ENCODE measurements at places on chromosomes 5 and 9.

- no peak for DNase-seq
Measured at GRCh38 chr5:16888694-16889124, 47.4 kb downstream of the MYO10 start.

- DNase-seq: no peak
Measured at GRCh38 chr5:136992796-136993489, 506.2 kb downstream of the SPOCK1 start.

- DNase-seq: no peak
Measured at GRCh38 chr5:73663161-73663859, 37.3 kb downstream of the ARHGEF28 start.

- DNase-seq: no peak
Measured at GRCh38 chr5:171149772-171150171, 159.3 kb upstream of the TLX3 start.

DNA sequence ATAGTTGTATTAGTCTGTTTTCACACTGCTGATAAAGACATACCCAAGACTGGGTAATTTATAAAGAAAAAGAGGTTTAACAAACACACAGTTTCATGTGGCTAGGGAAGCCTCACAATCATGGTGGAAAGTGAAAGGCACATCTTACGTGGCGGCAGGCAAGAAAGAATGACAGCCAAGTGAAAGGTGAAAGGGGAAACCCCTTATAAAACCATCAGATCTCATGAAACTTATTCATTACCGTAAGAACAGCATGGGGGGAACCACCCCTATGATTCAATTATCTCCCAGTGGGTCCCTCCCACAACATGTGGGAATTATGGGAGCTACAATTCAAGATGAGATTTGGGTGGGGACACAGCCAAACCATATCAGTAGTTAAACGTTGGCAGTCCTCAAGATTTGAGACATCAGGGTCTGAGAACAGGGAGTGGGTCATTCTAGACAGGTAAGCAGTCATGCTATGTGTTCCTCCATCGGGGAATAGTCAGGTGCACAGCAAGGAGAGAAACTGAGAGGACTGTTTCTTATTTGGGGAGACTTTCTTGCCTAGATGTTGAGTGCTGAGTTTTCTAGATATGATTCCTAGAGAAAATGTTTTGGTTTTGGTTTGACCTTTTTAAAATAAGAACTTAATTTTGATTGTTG is 45.8 kb upstream of the ENTREP1 start:
- DNase-seq: no peak

DNA sequence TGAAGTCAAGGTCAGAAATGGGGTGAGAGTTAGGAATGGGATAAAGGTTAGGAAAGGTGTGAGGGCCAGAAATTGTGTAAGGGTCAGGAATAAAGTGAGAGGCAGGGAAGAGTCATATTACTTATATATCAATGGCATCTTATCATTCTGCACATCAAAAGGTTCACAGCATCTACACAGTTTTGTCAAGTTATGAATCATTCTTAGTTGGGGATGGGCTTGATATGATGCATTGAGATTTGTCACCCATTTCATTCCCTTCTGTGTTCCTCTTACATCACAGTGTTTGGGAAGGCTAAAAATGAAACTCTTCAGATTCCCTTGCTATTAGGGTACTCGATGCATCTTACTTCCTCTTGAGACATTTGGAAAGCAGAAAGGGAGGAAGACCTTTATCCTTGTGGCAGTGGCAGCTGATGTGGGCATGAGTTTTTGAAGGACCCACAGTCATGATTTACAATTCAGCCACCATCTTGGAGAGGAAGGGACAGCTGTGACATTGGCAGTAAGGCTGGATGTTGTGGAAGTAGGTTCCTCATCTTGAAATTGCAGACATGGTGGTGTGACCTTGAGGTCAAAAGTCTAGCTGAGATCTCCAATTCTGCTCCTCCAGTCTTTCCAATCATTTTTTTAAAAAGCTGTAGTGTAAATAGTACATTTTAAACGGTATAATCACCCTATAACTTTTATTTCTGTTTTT is 24.2 kb upstream of the NPR3 start:
- no peak for DNase-seq

- DNase-seq: no peak
Measured at GRCh38 chr5:180294411-180294810, 2.5 kb upstream of the MAPK9 start.

DNA sequence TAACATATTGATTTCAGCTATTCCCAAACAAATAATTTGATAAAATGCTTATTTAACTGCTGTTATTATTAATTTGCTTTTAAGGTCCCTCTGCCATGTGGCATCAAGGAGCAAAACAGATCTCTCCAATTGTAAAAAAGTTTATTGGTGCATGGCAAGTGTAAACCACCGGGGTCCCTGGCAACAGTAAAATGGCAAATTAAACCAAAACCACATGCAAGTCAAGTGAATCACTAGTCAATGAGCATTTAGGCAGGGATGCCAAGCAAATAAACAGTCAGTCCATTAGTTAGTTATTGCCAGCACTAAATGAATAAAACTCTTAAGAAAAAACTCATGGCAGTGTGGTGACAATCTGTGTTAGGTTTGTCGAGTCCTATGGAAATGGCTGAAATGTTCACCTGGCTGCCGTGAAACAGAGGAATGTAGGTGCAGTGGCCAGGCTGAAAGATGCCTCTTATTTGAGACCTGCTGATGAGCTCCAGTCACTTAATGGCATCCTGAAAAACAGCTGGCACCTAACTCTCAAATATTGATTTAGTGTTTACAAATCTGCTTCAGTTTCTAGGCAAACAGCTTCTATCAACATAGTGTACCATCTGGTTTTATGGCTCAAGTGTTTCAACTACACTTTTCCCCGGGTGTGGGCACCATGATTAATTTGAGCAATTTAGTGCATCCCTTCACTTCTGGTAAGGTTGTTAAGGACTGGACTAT is 296.5 kb upstream of the ITGA1 start:
- DNase-seq: no peak

- DNase-seq: peak; percentile 96
Measured at GRCh38 chr9:129823935-129824601, at the start of gene TOR1A. Gene TOR1A (minus strand): TSS chr9:129824136. CDS start chr9:129824085, 51 bp downstream.

GRCh38 chr5:59588922-59589321 is 304.6 kb downstream of the PDE4D start:
- no peak for DNase-seq

DNA sequence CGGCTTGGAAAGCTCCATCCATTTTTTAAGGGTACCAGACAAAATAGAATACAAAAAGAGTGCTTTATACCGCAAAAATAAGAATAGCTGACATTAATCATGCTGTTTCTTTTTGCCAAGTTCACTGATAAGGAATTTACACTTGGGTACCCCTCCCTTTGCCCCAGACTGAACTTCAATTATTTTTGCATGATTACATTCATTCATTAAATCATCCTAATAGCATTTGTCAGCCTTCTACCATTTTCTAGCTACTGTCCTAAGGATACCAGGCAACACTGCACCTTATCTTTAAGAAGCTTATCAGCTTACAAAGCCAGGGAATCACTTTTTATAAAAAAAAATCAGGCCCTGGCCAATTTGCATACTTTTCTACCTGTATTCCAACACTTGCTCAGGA is 48.4 kb downstream of the YIPF5 start:
- no peak for DNase-seq

DNA sequence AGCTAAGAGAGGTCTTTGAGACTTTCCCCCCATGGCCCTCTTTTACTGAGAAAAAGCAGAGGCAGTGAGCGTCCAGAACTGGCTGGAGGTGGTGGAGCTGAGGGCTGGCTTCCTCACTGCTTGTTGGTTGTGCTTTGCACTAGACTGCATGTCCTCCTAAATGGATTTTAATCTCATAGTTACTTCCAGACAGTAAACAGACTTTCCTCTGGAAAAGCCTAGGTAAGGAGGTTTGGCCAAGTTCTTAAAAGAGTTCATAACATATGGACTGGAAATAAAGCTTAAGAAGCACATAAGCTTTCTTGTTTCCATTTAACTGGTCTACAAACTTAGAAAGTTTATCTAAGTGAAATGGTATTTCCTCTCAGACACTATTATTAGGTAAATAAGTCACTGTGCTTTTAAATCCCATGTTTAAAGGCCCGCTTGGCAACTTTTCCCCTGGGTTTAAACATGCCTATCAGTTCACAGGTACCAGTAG is 2.0 kb downstream of the ASPN start:
- no peak for DNase-seq

DNA sequence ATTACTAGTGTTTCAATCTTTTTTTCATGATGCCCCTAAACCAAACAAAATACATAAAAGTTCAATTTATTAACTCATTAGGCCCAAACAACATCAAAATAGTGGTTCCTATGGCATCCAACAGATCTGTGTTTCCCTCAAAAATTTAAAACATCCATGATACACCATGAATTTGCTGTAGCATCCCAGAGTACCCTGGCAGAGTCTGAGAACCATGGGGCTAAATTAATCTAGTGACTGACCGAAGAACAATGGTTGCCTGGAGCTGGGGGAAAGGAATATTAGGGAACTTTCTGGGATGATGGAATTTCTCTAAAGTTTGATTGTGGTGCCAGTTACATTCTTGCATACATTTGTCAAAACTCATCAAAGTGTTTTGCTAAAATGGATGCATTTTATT is 79.5 kb upstream of the TRIO start:
- no peak for DNase-seq

- no peak for DNase-seq
Measured at GRCh38 chr9:72924154-72924790, 28.6 kb downstream of the ALDH1A1 start.

- DNase-seq: no peak
Measured at GRCh38 chr5:61603211-61603908, 271.3 kb downstream of the ZSWIM6 start.

DNA sequence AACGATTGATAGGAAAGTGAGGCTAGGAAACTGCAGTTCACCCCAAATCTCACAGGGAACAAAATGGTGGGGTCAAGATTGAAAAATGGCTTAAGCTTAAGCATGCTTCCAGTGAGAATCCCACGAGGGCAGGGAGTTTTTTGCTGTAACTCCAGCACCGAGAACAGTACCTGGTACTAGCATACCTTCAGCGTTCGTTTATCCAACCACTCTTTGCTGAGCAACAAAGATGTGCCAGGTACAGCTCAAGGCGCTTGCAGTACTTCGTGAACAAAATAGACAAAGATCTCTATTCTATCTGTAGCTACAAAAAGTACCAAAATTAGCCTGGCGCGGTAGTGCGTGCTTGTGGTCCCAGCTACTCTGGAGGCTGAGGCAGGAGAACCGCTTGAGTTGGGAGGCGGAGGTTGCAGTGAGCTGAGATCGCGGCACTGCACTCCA is 778 bp upstream of the PPP6C start:
- no peak for DNase-seq

- peak; percentile 5 for DNase-seq
Measured at GRCh38 chr5:112491257-112491656, 72.2 kb upstream of the EPB41L4A start.

- DNase-seq: no peak
Measured at GRCh38 chr9:134216961-134217360, 52.6 kb upstream of the RNU6ATAC start.

- no peak for DNase-seq
Measured at GRCh38 chr9:38423273-38423972, 831 bp downstream of the IGFBPL1 start.

DNA sequence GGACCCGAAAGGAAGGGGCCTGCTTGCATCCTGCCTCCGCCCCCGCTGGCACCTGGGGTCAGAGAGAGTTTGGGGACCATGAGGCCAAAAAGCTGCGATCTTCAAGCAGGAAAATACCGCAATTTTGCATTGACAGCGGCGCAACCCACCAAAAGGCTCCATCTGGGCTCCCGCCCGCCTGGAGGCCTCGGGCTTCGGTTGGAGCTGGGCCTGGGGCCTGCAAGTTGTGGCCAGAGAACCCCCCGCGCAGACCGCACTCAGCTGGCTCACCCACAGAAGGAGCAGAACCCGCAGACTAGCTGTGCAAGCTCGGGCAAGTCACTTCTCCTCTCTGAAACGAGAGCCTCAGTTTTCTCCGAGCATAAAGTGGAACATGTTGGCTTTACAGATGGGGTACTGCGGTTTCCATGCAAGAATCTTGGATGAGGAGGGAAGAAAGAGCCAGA is 1.3 kb downstream of the NR5A1 start:
- no peak for DNase-seq

DNA sequence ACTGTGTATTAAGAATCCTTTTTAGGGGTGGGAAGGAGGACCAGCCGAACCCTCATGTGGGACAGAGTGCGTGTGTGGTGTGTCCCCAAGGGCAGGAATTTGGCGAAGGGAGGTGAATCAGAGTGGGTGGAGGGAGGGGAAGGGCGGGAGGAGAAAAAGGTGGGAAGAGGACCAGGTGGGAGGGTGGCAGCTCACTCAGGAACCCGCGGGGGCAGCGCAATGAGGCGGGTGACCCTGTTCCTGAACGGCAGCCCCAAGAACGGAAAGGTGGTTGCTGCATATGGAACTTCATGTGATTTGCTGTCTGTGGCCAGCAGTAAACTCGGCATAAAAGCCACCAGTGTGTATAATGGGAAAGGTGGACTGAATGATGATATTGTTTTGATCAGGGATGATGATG is 8.8 kb upstream of the POLR1E start:
- no peak for DNase-seq

- peak; percentile 5 for DNase-seq
Measured at GRCh38 chr5:74452856-74453255, 187.7 kb downstream of the ENC1 start.

GRCh38 chr5:131747180-131748105 is 49.4 kb downstream of the FNIP1 start:
- peak; percentile 93 for DNase-seq

DNA sequence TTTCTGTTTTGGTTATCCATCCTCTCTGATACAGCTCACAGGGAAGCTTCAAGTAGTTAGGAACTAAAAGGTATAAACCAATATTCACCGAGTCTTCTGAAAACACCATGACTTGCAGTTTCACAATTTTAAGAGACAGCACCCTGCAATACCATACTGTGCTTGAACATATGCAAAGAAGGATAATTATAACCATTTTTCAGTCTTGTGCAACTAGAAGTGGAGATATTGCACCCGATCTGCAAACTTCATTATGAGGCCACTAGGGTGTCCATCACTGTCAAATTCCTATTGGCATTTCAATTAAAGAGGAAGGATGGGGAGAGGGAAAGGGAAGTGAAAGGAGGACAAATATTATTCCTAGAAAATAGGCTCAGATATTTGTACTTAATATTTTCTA is 32.4 kb upstream of the CEP120 start:
- no peak for DNase-seq

- DNase-seq: no peak
Measured at GRCh38 chr5:13783726-13784125, 160.8 kb downstream of the DNAH5 start.

- no peak for DNase-seq
Measured at GRCh38 chr5:102600964-102601363, 102.2 kb upstream of the SLCO6A1 start.

- DNase-seq: no peak
Measured at GRCh38 chr5:171706736-171707441, 78.7 kb upstream of the SMIM23 start.

All from KBM-7 (cell line).